ENCODE measurements at places on chromosomes 2 and 18. TPM values are rescaled to one million over a fixed set of nuclear protein-coding genes. Genes with fewer than 3 reads are reported as not detected.

UGT1A4 gene
- total RNA-seq, result not detected

CAPN13 gene
- not detected for total RNA-seq

SH3RF3 gene
- total RNA-seq, result 6.8 TPM

ABCB11 gene
- total RNA-seq, result not detected

CLEC4F gene
- total RNA-seq, result 0.44 TPM

ZSWIM2 gene
- total RNA-seq, result not detected

CABLES1 gene
- total RNA-seq, result 1.2 TPM

TTN gene
- 7,650 TPM for total RNA-seq

COBLL1 gene
- total RNA-seq, result 6.1 TPM

SF3B1 gene
- total RNA-seq, result 136 TPM

MTCL1 gene
- total RNA-seq, result 2.1 TPM

GPBAR1 gene
- total RNA-seq, result 0.24 TPM

DNA sequence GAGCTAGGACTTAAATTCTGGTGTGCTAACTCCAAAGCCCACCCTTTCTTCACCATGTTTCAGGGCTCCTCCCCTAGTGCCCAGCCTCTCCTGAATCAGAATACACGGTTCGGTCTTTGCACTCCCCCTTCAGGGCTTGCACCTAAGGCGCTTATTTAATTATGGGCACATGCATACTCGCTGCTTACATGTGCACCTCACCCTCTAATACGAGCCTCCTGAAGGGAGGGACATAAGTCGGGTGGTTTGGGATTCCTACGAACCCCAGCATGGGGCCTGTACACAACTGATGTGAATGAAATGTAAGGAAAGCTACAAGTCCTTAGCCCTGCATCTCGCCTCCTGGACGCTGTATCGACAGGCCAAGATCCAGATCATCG is 435 bp downstream of the IFT172 start:
- DNase-seq, result no peak

DNA sequence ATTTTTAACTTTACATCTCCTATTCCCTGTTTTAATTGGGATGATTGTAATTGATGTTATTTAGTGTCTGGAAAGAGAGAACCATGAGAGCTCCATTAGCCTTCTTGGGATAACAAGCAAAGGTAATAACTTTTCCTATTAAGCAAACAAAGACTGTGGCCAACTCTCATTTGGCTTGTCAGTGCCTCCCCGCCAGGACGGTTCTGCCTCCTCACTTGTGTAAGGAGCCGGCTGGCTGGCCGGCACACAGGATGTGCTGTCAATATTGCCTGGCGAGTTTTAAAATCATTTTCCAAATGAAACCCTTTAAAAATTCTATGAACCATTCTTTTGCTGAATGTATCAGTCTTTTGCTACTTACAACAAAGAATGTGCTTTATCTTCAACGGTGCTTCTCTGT is 898.3 kb downstream of the CPS1 start:
- no peak for DNase-seq

DNA sequence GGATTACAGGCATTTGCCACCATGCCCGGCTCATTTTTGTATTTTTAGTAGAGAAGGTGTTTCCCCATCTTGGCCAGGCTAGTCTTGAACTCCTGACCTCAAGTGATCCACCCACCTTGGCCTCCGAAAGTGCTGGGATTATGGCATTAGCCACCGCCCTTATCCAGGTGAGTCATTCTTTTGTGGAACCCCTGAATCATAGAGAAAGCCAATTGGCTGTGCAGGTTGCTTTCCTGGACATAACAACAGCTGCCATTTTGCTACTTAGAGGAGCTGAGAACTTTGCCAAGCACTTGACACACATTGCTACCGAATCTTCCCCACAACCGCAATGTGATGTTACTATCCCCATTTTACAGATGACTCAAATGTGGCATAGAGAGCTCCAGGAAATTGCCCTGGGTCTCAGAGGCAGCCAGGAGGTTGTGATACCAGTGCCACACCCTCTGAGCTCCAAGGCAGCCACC is 36.0 kb downstream of the SETBP1 start:
- DNase-seq, result no peak

DNA sequence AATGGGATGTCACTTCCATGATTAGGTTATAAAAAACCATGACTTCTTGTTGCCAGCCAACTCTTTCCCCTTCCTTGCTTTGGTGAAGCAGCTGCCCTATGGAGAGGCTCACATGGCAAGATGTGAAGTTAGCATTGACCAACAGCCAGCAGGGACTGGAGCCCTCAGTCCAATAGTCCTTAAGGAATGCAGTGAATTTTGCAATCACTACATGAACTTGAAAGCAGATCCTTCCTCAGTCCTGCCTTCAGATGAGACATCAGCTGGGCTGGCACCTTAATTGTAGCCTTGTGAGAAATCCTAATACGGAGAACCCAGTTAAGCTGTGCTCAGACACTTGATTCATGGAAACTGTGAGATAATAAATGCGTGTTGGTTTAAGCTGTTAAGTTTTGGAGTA is 61.8 kb downstream of the ATP8B1 start:
- no peak for DNase-seq

DNA sequence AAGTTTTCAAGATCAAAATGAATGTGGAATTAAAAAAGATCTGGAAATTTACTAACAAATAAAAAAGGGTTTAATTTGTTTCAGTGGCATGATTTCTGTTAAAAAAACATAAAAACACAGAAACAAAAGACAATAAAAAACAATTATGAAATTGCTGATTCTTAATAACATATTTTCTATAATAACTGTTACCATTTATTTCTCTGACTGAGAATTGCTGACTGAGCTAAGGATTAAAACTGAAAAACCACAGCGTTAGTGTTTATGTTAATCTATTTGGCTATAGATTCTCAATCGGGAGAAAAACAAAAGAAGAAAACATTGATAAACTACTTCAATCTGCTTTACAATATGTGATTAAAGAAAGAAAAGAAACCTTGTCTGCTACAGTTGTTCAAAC is 678.6 kb upstream of the ZEB2 start:
- DNase-seq, result no peak

DNA sequence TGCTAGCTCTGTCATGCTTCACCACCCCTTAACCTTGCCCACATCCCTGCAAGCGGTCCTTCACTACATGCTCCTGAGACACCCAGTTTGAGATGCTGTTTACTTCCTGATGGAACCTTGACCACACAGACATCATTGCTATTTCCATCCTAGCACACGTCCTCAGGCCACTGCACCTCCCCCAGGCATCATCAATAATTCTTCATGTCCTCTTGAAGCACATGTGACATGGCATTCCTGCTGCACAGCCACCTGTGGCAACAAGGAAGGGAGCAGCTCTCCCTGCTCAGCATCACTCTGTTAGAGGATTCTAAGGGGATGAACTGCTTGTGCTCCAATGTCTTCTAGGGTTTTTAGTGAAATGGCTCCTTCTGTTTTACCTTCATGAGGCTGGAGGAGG is 26.1 kb upstream of the ST3GAL5 start:
- DNase-seq, result no peak

GRCh38 chr2:33197198-33197938 is 250.6 kb downstream of the LTBP1 start:
- no peak for DNase-seq

DNA sequence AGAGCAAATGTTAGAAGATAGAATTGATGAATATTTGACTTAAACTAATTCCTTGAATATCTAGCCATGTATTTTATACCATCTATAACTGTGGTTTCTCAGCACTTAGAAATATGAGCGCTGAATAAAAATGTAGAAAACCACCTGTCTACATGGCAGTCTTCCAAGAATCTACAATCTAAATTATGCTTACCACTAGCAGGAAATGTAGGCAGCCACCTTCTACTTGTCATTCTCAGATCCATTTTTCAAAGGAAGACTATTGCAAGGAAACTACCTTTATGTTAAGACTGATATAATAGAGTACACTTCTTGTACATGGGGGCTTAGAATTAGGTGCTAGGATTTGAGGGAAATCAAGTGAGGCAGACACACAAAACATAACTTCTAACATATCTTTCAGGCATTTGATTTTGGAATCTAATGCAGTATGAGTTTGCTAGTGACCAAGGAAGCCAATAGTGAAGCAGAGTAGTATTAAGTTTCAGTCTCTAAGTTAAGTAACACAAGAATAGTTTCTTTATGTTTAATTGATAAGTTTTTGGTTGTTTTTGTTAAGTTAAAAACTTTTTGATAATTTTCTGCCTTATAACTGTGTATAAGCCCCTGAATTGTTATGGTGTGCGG is 175.9 kb upstream of the ITGA4 start:
- no peak for DNase-seq

GRCh38 chr2:207166349-207167098 is 776 bp upstream of the KLF7 start:
- peak; percentile 83 for DNase-seq

DNA sequence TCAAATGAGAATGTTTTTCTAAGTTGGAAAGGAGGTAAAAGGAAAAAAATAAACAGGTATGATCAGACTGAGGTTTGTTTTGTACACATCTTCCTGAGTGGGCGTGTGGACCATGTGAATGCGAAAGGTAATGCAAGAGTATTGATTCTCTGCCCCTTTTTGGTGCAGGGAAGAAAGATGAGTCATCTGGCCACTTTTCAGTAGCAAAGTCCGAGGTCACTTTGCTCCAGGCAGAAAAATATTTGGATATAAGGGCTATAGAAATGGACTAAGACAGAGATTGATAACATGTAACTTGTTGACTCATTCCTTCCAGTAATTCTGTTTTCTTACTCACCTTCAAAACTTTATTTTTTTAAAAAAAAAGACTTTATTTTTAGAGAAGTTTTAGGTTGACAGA is 130.5 kb downstream of the DSEL start:
- no peak for DNase-seq

GRCh38 chr2:136226903-136227302 is 109.0 kb upstream of the CXCR4 start:
- no peak for DNase-seq

DNA sequence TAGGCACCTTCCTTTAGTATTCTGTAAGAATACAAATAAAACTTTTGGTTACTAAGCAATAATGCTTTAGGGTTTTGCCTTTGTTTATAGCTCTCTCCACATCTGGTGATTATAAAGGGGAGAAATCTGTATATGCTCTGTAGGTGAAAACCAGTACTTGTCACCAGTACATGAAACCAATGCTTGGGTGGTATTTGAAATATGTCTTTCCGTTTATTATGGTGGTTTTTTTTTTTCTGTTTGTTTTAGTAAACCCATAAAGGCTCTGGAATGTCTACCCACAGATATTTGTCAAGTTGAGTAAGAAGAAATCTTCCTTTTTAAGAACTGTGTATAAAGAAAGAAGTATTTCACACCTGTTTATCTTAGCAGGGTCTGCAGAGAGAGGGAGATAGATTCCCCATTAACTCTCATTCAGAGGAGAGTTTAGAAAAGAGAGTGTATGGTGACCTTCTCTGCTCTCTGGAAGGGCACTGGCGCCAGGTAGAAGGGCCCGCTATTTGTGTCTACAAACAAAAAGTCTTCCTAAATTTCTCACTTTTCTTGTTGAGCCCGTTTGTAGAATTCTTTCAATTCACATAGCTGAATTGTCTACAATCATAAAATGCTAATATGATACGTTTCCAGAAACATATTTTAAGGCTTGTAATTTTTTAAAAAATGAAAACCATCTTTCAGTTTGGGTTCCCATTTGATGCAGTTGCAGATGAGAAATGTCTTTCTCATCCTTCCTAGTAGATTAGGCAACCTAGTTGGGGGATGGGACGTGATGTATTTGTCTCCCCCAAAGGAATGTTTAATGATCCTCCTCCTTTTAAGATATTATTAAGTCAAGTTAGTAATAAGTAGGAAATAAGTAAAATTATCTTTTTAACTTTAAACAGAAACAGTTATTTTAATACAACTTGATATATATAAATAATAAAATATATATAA is 33.9 kb downstream of the MAP3K20 start:
- DNase-seq, result no peak

GRCh38 chr2:189505492-189505891 is 64.2 kb downstream of the WDR75 start:
- no peak for DNase-seq

DNA sequence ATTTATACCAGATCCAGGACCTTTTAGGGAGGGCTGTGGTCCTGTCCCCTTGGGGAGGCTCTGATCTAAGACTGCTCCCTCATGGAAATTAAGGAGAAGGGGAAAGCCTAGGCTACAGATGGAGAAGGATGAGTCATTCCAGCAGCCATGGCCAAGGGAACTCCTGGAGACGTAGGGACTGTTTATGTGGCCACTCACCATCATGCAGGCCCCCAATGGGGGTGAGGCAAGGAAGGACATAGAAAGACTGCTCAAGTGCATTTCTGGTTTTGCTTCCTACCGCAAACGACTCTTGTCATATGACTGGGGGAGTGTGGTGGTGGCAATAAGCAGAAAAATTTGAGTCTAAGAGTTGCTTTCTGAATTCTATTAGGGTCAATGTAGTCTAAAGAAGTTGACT is 54.0 kb upstream of the CYP1B1 start:
- no peak for DNase-seq

DNA sequence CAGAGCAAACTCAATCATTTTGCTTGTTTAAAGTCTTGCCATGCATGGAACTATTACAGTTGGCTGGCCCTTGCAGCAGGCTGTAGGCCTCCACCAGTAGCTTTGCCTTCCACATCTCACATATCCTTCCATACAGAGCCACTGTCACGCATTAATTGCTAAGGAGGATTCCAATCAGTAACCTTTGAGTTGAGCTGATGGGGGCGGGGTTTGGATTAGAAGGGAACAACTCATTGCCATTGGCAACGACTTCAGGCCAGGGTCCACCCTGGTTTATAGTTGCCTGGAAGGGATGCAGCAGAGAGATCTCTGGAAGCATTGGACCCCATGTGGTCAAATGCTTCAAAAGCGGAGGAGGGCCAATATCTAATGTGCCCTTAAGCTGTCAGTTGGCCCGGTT is 63.3 kb upstream of the TTC39C start:
- DNase-seq, result no peak

DNA sequence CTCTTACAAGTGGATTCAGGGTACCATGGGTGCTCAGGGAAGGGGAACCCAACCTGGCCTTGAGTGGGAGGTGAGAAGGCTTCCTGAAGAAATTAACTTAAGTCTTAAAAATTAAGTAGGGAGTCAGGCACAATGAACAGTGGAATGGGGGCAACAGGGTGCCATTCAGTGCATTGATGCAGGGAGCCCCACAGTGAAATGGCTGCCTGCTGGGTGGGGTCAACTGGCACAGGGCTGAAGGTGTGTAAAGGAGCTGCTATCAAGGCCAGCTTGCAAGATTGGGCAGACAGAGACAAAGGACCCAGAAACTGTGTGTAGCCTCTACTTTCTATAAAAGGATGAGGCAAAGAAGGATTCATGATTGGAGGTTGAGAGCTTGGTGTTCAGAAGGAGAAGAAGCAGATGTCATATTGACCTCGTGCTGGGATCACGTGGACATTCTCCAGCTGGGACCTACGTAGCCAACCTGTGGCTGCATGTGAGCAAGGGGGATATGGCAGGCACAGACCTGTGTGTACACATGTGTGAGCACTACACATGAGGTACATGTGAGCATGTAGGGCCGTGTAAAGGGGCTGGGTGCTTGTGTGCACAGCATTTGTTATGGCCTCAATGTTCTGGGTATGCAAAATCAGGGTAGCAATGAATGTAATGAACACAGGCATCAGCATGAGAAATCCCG is 209.5 kb upstream of the HAAO start:
- no peak for DNase-seq

DNA sequence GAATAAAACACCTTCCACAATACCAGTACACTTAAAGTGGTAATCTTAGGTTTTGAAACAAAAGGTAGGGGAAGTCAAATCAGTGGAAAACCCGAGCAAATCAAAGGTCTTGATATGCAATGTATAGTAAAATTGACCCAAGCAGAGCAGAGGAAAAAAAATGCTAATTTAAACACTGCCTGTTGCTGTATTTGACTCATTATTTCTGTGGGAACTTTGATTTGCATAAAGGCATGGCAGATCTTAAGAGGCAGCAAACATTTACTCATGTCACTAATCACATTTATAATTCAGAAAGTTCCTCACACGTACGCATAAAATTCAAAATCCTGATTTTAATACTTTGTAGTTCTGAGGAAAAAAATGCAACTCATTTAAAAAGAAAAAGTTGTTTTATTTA is 64.4 kb downstream of the IKZF2 start:
- no peak for DNase-seq

Data from psoas muscle (tissue), 8 donors.